ENCODE measurements at places on chromosomes 16 and 17. TPM values are rescaled to one million over a fixed set of nuclear protein-coding genes. Genes with fewer than 3 reads are reported as not detected.

- H3K27me3 ChIP-seq = peaks cover 4% of the 10 kb centered on the region
- peak within 1 kb of the TSS; percentile 90 for H3K4me3 ChIP-seq
- peak within 1 kb of the TSS; percentile 96 for H3K27ac ChIP-seq
Measured at GRCh38 chr16:53434377-53435065, at the start of gene RBL2. RBL2 (plus strand) TSS chr16:53434471; CDS start chr16:53434557, 86 bp downstream.

GRCh38 chr17:73647772-73648542, 3.7 kb upstream of the SDK2 start:
- peaks cover 12% of the 10 kb centered on the region for H3K4me1 ChIP-seq
- DNase-seq = no peak
- no peaks in the 10 kb centered on the region for H3K36me3 ChIP-seq
- H3K4me3 ChIP-seq = no peak overlapping the region
- H3K27me3 ChIP-seq = peaks cover 24% of the 10 kb centered on the region

DNA sequence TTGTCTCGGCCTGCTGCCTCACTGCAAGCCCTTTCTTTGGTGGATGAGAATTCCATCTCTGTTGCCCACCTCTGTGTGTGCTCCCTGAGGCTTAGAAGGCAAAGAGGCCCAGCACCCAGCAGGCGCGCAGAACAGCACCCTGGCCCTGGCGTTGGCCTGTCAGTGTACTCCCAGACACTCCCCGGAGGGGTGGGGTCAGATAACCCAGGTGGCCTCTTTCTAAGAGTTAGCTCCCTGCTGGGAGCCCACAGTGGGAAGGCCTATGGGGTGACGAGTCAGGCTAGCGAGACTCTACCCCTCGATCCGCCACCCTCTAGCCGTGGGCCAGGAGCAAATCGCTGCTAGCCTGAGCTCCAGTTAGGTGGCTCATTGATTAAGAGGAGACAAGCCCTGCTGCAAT, 38.1 kb downstream of the SRL start:
- no peaks in the 10 kb centered on the region for H3K27me3 ChIP-seq
- no peaks in the 10 kb centered on the region for H3K36me3 ChIP-seq
- no peak overlapping the region for H3K4me3 ChIP-seq
- no peak overlapping the region for H3K27ac ChIP-seq
- H3K4me1 ChIP-seq = peaks cover 6% of the 10 kb centered on the region

SHBG gene
- total RNA-seq = 0.67 TPM
